ENCODE measurements at places on chromosomes 6 and 20. TPM values are rescaled to one million over a fixed set of nuclear protein-coding genes. Genes with fewer than 3 reads are reported as not detected.

- DNase-seq, result no peak
Observed at GRCh38 chr6:56732517-56732916, 89.8 kb upstream of the DST start.

DNA sequence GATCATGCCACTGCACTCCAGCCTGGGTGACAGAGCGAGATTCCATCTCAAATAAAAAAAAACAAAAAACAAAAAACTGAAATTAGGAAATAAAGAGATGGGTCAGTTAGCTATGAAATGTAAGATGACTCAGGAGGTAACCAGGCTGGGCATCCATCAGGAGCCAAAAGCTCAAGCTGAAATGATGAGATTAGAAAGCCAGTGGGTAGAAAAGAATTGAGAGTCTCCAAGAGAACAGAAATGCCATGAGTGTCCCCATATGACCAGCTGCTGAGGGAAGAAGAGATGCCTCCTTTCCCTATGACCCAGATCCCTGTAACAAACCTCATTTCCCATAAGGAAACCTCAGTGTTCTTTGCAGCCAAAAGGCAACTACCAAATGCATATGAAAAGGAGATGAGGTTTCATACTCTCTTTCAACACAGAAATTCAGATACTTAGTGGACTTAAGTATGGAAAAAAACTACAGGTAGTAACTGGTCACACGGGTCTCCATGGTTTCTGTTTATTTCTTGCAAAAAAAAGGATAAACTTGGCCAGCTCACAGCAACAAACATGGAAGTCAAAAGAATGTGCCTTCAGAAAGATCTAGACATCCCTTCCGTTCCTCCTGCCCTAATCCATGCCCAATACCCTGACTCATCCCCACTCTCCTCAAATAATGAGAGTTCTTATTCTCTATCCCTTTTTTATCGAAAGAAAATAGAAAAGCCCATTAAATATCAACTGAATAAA lies 8.1 kb downstream of the ARHGAP18 start:
- no peak for DNase-seq

DNA sequence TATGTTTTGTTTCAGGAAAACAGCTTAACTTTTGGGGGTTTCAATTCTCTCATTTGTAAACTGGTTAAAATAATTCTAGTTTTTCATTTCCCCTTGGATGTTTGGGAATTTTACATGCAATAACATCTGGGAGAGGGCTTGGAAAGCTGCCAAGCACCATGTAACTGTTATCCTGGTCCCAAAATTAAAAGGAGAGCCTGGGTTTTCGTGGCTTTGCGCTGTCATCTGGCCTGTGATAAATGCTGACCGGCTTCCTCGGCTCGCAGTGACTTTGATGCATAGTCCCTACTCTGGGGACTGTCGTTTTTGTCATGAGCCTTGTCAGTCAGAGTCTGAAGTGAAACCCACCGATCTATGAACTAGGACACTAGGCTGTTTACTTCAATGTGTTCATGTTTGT lies 12.2 kb downstream of the SLC35F1 start:
- peak; percentile 36 for DNase-seq

DNA sequence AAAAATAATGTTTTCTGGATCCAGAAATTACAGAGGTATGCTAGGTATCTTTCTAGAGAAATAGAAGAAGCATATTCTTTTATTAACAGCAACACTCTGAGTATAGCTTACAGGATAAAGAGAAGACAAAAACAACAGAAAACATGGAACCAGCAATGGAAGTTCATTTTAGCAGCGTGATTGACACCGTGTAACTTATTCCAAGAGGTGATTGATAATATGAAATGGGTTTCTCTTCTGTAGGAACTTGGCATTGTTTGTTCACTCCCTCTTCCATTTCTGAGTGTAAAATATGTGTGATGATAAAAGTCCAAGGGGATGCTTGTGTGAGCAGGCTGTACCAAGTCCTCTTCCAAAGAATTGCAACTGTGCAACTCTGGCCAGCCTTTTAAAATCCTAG lies 303.0 kb downstream of the COL12A1 start:
- peak; percentile 63 for DNase-seq

DNA sequence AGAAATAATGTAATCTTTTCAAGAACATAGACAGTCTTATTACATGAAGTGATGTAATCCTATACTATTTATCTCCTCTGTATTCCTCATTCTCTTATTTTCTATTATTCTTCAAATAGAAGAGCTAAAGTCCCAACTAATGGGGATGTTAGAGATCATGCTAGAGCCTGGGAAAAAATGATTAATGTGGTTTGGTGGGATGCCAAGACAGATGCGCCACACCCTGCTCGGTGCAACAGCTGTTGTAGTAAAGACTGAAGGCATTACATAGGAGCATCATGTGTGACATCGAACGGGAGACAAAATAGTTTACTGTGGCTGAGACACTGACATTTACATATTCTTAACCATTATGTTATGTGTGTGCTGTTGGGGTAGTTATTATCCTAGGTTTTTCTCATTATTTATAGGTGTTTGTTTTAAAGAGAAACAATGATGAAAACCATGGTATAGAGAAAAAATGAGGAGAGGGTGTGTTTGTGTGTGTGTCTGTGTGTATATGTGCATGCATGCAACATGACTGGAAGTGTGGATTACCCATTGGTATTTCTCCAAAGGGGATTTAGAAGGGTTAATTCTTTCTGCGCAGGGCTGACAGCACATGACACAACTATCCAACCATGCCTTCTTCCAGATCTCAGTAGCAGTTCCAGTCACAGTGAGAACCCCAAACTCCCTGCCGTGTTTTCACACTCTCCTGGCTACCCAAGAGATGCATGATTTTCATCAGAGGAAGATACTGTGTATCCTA lies 155.3 kb downstream of the EYA4 start:
- DNase-seq, result peak; percentile 78

DNA sequence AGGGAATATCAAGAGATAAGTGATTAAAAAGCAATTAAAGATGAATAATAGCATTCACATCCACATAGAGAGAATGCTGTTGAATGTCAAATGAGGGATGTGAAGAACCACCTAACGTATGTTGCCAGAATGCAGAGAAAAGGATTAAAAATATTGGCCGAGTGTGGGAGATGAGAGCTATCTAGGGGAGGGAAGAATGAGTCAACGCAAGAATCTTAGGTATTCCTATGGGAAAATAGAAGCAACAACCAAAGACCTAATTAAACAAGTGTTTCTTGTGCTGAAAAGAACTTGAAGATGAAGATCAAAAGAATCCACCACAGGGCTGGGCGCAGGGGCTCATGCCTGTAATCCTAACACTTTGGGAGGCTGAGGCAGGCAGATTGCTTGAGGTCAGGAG lies 12.2 kb upstream of the RSPH3 start:
- DNase-seq, result no peak

GRCh38 chr6:51029561-51029960 lies 210.9 kb downstream of the TFAP2B start:
- no peak for DNase-seq

DNA sequence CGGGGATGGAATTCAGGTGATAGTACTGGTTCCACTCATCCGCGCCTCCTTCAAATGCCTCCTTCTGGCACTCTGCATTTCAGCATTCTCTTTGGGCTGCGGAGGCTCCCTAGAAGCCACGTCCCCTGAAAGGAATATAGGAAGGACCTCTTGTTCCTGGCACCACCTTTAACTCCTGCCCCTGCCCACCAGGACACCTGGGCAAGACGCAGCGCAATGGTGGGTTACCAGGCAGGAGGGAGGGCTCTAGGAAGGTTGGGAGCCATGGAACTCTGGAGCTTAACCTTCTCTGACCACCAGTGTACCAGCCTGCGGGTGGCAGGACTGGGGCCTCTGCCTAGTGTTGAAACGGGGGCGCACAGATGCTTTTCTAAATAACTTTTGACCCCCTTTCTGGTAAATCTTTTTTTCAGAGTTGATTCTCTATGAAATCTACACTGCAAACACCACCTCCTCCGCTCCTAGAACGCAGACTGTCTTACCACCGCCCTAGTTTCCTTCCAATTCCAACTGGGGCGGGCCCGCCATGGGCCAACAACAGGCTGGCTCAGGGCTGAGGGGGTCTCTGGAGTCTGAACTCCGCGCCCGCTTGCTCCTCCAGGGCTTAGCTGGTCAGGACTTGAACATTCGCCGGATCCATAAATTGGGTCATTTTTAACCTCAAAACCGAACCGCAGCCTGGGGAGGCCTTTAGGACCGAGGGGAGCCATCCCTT lies 871 bp upstream of the SYNDIG1 start:
- DNase-seq, result no peak

DNA sequence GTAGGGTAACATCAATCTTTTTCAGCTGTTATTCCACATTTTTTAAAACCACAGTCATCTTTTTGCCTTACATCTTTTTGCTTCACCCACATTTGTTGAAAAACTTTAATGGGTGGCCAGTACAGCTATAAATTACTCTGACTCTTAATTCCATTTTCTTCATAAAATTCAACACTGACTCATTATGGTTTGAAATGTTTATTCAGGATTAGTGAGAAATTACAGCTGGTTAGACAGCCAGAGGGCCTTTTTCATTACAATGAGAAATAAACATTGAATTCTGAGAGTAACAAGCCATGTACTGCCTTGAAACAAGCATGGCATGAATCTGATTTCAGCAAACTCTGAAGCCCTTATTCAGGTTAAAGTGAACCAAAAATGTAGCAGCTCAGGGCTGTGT lies 19.5 kb downstream of the NDUFAF4 start:
- DNase-seq, result no peak

GRCh38 chr6:117157448-117157847 lies 107.9 kb upstream of the VGLL2 start:
- peak; percentile 38 for DNase-seq

- DNase-seq, result no peak
Observed at GRCh38 chr20:3590164-3590563, 73.0 kb downstream of the GFRA4 start.

- DNase-seq, result no peak
Observed at GRCh38 chr20:46377518-46377917, 28.9 kb downstream of the ELMO2 start.

GRCh38 chr6:135299256-135299655 lies 118.1 kb downstream of the MYB start:
- DNase-seq, result no peak

DNA sequence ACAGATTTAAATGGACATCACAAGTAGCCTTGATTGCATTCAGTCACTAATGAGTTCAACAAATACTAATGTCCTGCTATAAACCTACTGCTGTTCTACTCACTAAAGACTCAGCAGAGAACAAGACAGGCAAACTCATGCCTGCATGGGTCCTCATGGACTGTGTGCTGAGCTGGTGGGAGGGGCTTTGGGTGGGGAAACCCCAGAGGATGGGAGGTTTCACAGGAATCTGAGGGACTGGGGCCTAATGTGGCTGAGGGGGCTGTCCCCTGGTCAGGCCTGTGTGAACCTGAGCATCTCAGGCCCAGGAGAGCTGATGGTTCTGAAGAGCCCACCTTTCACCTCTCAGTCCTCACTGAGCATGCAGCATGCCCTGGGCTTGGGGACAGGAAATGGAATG lies 1.4 kb downstream of the CST8 start:
- no peak for DNase-seq

The GPLD1 gene
- polyA plus RNA-seq, result 1.6 TPM

The DYNLT2 gene
- 3.8 TPM for polyA plus RNA-seq

The CTCFL gene
- polyA plus RNA-seq, result 0.22 TPM

The RFX6 gene
- not detected for polyA plus RNA-seq

All from muscle of leg (tissue), 16 donors.